ENCODE measurements at places on chromosomes 4 and X.

DNA sequence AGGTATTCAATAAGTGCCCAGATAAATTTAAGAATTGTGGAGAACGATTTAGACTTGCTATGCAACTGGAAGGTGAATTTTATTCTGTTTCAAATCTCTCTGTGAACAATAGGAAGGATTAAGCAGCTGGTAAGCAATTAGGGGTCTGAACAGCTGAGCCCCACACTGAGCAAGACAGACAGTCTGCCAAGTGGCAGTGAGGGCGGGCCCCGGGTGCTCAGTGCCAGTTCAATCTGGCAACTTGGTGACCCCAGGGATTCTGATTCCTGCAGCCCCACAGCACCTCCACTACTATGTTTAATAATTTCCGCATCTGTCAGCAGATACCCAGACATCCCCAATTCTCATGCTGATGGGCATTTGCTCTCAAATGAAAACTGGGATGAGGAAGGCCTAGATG, 317.3 kb downstream of the PPP1R2C start:
- peak; percentile 36 for DNase-seq

DNA sequence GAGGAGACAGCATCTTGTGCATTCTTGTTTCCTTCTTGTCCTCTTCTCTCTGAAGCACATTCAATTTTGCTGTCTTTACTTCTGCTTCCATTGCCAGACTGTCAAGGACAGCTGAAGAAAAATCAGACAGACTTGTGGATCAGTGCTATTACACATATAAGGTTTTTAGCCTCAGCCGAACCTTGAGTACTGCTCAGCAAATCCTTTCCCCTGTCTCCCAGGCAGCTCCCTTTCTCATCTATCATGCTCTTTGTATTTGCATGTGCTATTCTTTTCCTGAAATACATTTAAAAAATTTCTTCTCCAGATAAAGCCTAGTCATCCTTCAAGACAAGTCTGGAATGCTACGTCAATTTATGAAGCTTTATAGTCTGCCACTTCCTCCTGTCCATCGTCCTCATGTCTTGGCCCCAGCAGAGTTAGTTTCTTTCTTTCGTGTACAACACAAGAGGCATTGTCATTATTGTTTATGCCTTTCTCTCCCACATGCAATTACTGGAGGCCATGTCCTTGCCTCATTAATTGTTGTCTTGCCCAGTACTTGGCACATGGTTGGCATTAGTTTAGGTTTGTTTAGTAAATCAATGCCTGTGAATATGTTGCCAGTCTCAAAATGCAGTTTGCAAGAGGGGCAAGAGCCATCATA, 45.1 kb downstream of the ADGRL3 start:
- no peak for DNase-seq

DNA sequence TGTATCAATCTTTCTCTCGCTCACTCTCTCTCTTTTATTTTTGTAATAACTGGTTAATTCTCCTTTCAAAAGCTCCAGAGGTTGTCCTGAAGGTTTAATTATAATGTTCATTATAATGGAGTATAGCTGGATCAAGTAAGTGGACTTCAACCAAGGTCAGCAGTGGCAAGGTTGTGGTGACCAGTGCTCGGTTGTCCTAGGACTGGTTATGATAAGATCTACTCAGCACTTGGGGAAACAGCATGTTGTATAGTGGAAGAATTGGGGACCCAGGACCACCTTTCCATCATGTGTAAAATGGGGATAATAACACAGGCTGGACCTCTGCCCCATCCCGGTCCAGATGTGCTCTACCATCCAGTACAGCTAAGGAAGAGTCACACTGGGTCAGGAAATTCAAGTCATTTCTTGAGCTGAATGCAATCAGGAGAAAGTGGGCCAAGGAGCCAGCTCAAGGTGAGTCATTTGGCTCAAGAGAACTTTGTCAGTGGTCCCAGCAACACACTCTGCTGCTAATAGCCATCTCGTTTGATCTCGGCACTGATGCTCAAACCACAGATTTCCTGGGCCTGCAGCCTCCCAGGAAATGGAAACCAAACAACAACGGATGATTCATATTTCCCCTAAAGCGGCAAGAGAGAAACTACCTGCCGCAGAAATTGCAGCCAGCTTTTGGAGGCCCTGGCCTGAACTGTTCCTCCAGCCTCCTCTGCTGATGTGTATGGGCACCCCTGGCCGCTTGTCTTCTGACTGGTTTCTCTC, 123.6 kb upstream of the RBPJ start:
- no peak for DNase-seq

- DNase-seq: no peak
Observed at GRCh38 chr4:162866565-162866964, 300.1 kb downstream of the NAF1 start.

DNA sequence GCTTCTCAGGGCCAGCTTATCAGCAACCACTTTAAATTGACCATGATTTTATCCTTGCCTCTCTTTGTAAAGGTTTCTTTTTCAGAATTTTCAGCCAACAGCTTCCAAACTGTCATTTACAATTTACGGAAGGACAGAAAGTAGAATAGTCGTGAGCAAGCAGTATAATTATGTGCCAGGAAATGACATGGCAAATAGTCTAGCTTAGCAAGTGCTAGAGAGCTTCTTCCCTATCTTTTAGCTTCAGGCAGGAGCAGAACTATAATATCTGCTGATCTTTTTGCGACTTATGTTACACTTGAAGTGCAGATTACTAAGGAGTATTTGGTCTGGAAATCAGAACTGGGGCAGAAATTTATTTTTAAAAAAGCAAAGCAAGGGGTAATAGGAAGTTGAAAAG, 123.0 kb upstream of the AP1S2 start:
- DNase-seq: no peak

DNA sequence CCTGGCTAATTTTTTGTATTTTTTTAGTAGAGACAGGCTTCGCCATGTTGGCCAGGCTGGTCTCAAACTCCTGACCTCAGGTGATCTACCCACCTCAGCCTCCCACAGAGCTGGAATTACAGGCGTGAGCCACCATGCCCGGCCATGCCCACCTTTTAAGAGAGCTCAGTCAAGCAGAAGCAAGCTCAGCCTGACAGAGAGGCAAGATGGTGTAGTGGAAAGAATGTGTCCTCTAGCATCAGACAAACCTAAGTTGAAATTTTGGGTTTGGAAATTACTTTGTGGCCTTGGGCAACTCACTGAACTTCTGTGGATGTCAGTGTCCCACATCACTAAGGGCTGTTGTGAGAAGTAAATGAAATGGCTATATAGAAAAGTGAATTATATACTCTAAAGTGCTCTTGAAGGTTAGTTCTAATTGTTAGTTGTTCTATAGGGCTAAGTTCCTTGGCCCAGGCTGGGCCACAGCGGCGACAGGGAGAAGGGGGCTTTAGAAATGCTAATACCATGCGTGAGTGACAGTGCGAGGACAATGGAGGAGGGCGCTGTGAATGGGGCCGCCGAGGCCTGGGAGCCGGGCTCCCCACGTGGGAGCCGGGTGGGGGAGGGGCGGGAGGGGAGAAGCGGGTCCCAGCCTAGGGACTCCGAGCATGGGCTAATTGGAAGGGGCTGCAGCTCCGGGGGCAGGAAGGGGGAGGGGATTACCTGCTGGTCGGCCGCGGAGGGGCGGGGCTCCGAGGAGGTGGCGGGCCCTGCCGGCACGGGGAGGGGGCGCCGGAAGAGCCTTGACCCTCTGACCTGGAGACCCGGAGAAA, 15.6 kb downstream of the PJA1 start:
- DNase-seq: no peak

DNA sequence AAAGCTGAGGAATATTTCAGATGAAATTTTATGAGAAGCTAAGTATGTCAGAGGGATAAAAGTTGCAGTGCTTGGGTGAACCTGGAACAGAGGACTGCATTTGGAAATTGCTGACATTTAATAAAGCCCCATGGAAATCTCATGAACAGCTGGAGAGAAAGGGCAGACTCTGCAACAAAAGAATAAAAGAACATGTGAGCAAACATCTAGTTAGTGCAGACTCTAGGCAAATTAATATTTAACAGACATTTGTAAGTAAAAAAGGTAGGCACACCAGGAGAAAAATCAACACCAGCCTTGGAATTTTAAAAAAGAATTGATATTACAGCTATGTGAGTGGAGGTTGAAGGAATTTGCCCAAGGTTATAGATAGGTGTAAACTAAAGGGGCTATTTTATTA, 114.6 kb upstream of the PUDP start:
- DNase-seq: no peak

- DNase-seq: no peak
Observed at GRCh38 chr4:87150498-87151261, 69.7 kb downstream of the KLHL8 start.

DNA sequence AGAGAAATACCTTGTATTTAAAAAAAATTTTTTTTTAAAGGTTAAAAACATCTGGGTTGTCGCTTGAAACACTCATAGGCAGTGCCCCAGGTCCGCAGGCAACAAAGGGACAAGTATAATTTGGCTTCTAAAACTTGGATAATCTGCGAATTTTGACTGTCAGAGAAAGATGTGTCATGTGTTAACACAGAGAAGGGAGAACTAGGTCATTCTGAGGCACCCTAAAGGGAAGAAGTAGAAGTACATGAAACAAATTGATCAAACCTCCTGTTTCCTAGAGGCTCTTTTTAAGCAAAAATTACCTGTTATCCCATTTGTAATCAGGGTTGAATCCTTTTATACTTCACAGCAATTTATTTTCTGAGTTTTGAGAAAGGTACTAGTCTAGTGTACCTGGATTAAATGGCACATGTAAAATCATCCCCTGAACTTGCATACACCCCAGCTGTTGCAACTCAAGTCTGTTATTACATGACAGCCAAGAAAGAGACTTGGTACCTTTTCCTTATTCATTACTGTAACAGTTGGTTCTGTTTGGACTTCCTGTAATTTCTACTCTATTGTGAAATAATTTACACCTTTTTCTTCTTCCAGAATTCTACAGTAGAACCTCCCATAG, 1.7 kb downstream of the SRD5A3 start:
- no peak for DNase-seq

- DNase-seq: no peak
Observed at GRCh38 chr4:149183638-149184037, 632.0 kb downstream of the IQCM start.

DNA sequence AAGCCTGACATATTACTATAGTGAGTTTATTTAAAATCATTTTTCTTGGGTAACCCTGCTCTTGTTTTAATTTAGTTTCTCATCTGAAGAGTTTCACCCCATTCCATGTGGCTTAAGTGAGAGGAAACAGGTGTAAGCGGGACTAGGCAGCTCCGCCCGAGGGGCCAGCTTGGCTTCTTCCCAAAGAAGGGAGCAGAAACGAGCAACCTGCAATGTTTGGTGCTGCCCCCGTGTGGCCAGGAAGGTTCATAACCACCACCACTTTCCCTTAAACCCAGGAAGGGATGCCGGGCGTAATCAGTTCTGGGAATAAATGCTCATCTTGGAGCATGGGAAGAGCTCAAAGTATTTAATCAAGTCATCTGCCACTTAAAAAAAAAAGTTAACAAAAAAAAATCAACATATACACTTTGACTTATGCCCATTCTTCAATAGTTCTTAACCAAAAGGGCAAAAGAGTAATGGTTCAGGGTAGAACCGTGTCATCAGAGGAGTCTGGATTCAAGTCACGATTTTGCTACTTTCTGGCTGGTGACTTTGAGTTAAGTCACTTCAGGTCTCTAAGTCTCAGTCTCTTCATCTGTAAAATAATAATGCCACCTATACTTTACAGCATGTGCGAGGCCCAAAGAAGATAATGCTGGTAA, 147.9 kb downstream of the NSUN7 start:
- peak; percentile 13 for DNase-seq

GRCh38 chr4:20408611-20409010, 156.9 kb downstream of the SLIT2 start:
- DNase-seq: no peak

GRCh38 chrX:153845195-153845594, 14.9 kb upstream of the PDZD4 start:
- no peak for DNase-seq

DNA sequence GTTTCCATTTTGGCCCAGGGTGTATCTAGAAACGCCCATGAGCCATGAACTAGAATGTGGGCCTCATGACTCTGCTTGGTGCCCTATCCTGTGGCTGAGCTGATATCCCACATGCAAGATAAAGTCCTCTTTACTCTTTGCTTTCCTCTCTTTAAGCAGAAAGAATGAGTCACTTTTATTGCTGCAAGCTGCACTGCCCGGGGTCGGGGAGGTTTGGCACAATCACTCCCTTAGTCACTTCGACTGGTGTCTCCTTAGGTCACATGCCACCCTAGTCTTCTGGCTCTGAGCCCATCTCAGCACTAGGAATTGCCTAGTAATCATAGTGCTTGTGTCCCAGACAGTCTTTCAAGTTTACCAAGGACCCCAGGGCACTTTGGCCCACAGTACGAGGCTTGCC, 75.1 kb upstream of the CXorf66 start:
- no peak for DNase-seq

GRCh38 chr4:154584259-154584658, 6.3 kb downstream of the FGA start:
- no peak for DNase-seq

Measured in DMS 273 treated with DMSO at 0.1 percent for 48 hours (cell line).